ENCODE measurements at places on chromosomes 2 and 18.
A peak's percentile ranks its signal among the peaks of the same experiment; 100 is the strongest.

GRCh38 chr18:49274188-49274714 lies 186.2 kb downstream of the DYM start:
- H3K27ac ChIP-seq: no peak overlapping the region
- no peaks in the 10 kb centered on the region for H3K4me1 ChIP-seq
- H3K27me3 ChIP-seq: no peaks in the 10 kb centered on the region
- peaks cover 19% of the 10 kb centered on the region for H3K36me3 ChIP-seq
- no peak overlapping the region for H3K4me3 ChIP-seq

DNA sequence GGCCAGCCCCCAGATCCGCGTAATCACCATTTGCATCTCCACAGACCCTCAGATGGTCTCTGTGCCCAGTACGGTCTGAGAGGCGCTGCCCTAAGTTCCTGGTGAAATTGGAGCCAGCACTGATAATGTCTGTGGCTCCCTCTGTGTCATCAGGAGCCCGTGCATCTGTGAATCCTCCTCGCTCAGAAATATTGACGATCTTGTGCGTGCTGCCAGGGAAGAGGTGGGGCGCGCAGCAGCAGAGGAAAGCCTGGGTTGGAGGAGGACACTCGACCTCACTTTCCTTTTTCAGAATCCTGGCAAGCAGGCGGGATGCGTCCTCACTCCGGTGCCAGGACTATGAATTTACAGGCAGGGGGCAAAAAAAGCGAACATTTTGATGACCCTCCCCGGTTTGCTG lies 686.1 kb upstream of the SALL3 start:
- no peaks in the 10 kb centered on the region for H3K36me3 ChIP-seq
- H3K4me1 ChIP-seq: no peaks in the 10 kb centered on the region
- H3K27ac ChIP-seq: no peak overlapping the region
- H3K4me3 ChIP-seq: no peak overlapping the region

DNA sequence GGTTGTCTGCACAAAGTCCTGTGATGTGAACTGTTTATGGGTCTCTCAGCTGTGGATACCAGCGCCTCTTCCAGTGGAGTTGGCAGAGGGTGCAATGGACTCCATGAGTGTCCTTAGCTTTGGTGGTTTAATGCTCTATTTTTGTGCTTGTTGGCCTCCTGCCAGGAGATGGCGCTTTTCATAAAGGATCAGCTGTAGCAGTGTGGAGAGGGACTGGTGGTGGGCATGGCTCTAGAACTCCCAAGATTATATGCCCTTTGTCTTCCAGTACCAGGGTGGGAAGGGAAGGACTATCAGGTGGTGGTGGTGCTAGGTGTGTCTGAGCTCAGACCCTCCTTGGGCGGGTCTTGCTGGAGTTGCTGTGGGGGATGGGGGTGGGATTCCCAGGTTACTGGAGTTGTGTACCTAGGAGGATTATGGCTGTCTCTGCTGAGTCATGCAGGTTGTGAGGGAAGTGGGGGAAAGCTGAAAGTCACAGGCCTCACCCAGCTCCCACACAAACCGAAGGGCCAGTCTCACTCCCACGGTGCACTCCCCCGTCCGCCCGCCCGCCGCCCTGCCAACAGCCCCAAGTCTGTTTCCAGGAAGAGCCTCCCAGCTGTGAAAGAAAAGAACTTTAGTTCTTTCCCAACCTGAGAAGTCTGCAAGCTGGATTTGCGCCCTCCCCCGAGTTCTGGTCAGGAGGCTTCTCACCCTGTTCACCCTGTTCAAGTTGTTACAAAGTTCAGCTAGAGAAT lies 108.1 kb downstream of the MARCO start:
- no peaks in the 10 kb centered on the region for H3K36me3 ChIP-seq
- H3K27ac ChIP-seq: no peak overlapping the region
- H3K27me3 ChIP-seq: peaks cover 44% of the 10 kb centered on the region
- no peak overlapping the region for H3K4me3 ChIP-seq

DNA sequence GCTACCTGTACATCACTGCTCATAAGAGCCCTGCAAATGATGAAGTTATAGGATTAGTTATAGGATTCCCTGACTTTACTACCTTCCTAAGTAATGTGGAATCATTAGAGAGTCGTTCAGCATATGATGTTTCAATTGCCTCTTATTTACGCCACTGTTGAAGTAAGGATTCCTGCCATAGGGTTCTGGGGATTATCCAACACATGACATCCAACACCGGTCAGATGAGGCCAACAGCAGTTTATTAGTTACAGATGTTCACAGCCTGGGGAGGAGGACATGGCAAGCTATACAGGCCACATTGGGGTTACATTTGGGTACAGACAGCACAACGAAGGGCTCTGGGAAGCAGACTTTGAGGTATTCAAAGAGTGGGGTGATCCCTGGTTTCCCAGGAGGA lies 134.1 kb upstream of the MC4R start:
- H3K27ac ChIP-seq: no peak overlapping the region
- no peak overlapping the region for H3K4me3 ChIP-seq
- no peaks in the 10 kb centered on the region for H3K27me3 ChIP-seq
- no peaks in the 10 kb centered on the region for H3K4me1 ChIP-seq

DNA sequence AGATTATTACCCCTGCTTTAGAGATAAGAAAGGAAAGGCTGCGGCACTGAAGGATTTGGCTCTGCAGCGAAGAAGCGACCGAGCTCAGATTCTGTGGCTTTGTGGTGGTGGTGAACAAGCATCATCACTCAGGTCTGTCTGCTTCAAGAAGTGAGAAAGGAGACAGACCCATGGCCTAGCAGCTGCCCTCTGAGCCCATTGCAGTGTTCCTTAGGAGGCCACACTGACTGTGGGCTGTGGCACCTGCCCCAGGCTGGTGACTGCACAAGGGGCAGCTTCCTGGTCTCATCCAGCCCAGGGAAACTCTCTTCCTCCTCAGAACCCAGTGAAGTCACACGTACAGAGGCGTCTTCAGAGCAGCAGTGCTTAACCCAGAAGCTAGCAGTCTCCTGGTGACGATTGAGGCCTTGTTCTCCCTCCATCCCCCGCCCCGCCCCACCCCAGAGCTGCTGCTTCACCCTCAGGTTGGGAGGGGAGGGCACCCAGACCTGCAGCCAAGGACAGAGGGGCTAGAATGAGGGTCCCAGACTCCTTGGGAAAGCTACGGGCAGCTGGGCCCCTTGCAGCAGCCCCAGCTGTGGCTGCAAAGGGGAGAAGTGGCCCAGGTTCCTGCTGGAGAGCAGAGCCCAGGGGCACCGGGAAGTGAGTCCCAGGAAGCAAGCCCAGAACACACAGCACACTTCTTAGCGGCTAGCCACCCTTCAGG lies 22.2 kb downstream of the BIN1 start:
- H3K27me3 ChIP-seq: no peaks in the 10 kb centered on the region
- no peaks in the 10 kb centered on the region for H3K36me3 ChIP-seq
- peaks cover 84% of the 10 kb centered on the region for H3K4me1 ChIP-seq
- DNase-seq: no peak
- H3K4me3 ChIP-seq: peak overlapping the region; percentile 58

DNA sequence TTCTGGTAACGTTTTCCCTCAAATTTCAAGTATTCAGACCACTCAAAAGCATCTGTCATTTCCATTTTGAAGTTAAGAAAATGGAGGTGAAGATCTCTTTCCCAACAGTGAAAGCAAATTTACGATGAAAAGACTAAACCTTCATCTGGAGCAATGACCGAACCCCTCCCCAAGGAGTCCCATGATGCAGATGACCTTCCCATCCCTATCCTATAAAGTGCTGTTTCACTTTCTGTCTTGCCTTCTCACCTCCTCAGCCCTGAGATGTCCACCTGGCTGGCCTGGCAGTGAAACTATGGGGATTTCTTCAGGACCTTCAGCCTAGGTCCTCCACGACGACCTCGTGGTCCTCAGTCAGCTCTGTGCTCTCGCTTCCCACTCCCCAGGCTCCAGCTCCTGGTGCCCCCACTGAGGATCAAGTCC lies 925 bp upstream of the NPC1 start:
- H3K4me1 ChIP-seq: peaks cover 39% of the 10 kb centered on the region
- H3K36me3 ChIP-seq: no peaks in the 10 kb centered on the region
- H3K4me3 ChIP-seq: peak overlapping the region; percentile 87
- no peaks in the 10 kb centered on the region for H3K27me3 ChIP-seq
- H3K27ac ChIP-seq: peak overlapping the region; percentile 88
- no peak for DNase-seq

GRCh38 chr2:233060501-233060979 lies 398 bp downstream of the INPP5D start:
- peaks cover 53% of the 10 kb centered on the region for H3K4me1 ChIP-seq
- no peak for DNase-seq
- H3K27me3 ChIP-seq: no peaks in the 10 kb centered on the region
- peak overlapping the region; percentile 93 for H3K4me3 ChIP-seq
- H3K36me3 ChIP-seq: no peaks in the 10 kb centered on the region
- H3K27ac ChIP-seq: peak overlapping the region; percentile 98

DNA sequence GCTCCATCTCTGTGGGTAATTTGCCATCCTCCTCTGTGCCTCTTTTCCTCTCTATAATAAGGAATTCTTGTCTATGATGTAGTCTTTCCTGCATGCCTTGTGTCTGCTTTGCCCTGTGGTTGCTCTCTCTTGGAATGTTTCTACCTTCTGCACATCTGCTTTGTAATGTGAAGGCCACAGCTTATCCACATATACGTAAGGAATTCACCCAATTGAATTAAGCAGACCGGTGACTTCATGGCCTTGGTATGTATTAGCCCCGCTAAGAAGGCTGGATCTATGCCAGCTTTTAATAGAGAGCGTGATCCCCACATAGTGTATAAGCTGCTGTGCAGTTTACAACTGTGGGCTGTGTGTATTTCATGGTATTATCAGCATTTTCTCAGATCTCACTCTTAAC lies 274.7 kb downstream of the RNF144A start:
- H3K27ac ChIP-seq: no peak overlapping the region
- H3K4me1 ChIP-seq: no peaks in the 10 kb centered on the region

DNA sequence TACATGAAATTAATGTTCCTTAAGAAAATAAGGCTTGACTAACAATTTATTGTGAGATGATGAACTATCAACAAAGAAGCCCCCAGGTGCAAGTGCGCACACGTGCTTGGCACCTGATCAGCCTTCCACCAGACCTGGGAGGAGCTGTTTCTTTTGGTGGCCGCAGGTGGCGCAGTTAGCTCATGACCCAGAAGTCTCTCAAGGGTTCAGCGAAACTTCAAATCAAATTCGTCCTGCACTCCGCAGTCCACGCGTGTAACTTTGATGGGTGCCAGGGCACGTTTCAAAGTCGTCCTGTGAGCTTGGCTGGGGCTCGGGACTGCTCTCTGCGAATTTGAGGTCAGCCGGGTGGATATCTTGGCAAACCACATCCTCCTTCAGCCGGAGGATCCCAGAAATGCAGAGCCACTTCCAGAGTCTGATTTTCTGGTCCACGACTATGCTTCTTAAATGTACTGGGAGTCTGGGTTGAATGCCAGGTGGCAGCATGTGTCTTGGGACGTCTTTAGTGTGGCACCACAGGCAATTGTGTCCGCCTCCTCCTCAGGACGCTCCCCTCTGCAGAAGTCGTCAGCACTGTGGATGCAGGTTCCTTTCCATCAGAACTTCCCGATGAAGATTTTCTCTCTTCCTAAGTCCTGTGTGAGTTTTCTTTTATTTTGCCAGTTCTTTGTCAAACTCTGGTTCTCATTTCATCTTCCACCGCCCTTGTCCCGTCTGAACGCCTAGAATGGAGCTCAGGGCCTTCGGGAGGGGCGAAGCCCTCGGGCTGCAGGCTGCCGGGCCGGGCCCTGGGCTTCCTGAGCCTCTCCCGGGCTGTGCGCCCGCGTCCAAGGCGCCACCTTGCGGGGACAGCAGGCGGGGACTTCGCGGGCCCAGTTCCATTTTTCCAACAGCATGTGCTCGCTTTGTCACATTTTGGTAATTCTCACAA lies 61.3 kb upstream of the RAPGEF4 start:
- H3K27me3 ChIP-seq: peaks cover 1% of the 10 kb centered on the region
- H3K4me1 ChIP-seq: peaks cover 8% of the 10 kb centered on the region
- peak; percentile 7 for DNase-seq
- peaks cover 2% of the 10 kb centered on the region for H3K36me3 ChIP-seq
- H3K27ac ChIP-seq: peak overlapping the region; percentile 34
- H3K4me3 ChIP-seq: peak overlapping the region; percentile 39

DNA sequence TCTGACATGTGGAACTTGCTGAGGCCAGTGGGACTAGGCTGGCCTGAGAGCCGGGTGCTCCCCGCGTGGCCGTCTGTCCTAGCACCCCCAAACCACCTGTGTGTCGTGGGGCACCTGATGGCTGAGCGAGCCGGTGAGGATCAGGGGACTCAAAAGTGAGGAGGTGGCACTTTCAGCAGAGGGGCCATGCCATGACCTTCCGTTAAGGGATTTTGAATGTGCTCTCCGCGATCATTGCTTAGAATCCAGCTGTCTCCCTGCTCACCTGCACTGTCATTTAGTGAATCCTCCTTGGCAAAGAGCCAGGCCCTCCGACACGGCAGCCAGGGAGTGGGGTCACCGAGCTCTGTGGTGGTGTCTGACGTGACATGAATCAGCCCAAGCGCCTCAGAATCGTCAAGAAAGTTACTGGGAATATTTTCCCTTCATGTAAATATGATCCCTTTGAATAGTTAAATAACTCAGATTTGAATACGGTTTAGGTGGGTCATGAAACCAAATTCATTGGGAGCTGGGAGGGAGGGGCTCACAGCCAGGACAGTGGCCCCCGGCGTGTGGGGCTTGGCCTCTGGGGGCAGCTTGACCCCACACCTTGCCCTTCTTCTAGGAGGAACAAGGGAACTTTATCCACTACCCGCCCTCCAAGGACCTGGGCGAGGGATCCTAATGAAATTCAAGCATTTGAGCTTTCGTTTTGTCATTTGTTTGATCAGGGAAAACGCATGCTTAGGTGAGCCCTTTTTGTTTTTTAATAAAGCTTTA lies 9.5 kb downstream of the NFATC1 start:
- H3K4me1 ChIP-seq: peaks cover 67% of the 10 kb centered on the region
- H3K36me3 ChIP-seq: no peaks in the 10 kb centered on the region
- peak overlapping the region; percentile 79 for H3K4me3 ChIP-seq
- peak overlapping the region; percentile 99 for H3K27ac ChIP-seq
- DNase-seq: no peak

- H3K36me3 ChIP-seq: no peaks in the 10 kb centered on the region
- peaks cover 22% of the 10 kb centered on the region for H3K27me3 ChIP-seq
- no peak overlapping the region for H3K27ac ChIP-seq
These were observed 70.2 kb downstream of the HRH4 start for GRCh38 chr18:24530630-24531111.

- no peak overlapping the region for H3K27ac ChIP-seq
- no peak for DNase-seq
- no peaks in the 10 kb centered on the region for H3K27me3 ChIP-seq
- H3K36me3 ChIP-seq: no peaks in the 10 kb centered on the region
- no peak overlapping the region for H3K4me3 ChIP-seq
- no peaks in the 10 kb centered on the region for H3K4me1 ChIP-seq
These were observed 97.9 kb downstream of the FIGN start for GRCh38 chr2:163637871-163638270.

GRCh38 chr2:98731041-98731893 lies at the start of gene MGAT4A:
Gene MGAT4A, minus strand, starts transcription at chr2:98731132. Its CDS starts 4,800 bp downstream, at chr2:98726332.
- H3K36me3 ChIP-seq: peaks cover 6% of the 10 kb centered on the region
- DNase-seq: peak; percentile 80
- H3K4me1 ChIP-seq: peaks cover 57% of the 10 kb centered on the region
- H3K27me3 ChIP-seq: no peaks in the 10 kb centered on the region
- H3K4me3 ChIP-seq: peak within 1 kb of the TSS; percentile 90

All from naive thymus-derived CD8-positive, alpha-beta T cell (primary cell).